NCI-H187 (cell line): ENCODE measurements at places on chromosomes 12 and 14.

DNA sequence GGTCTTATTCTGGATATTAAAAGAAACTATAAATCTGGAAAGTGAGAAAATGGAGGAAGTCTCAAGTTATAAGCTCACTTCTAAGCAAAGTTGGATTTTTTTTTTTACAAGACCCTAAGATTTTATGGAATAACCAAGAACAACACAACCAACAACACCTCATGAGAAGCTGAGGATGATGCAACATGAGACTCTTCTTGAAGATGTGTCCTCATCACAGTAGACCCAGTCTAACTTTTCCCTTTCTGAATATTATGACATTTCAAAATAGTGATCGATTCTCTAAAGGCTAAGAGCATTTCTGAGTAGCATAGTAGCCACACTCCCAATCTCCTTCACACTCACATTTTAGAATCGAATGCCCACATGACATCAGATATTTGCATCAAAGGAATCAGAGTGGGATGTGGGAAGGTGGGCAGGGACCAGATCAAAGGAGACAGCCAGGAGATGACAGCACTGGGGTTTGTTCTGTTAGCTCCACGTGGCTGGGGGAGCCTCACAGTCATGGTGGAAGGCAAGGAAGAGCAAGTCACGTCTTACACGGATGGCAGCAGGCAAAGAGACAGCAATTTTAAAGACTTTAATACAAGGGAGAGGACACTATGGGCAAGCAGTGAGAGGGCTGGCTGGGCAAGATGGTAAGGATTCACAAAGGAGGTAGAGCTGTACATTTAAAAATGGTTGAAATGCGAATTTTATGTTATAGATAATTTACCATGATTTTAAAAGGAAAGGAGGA, 90.7 kb upstream of the MYL2 start:
- no peak for DNase-seq

- DNase-seq, result no peak
Measured at GRCh38 chr14:58638231-58639197, 752 bp downstream of the DACT1 start.

DNA sequence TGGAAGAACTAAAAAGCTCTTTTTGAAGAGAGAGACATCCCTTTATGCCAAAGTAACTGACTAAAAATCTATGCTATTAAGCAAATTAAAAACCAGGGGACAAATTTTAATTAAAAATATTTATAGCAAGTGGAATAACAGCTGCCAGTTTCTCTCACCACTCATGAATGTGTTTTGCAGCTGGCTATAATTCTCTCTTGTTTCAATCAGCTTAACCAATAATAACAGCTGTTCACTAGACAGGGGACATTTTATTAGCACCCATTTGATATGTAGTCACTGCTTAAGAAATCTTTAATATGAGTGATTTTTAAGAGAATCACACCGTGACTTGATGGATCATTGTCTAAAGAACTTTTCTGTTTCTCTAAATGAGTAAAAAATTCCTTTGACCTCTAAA, 34.2 kb upstream of the KRR1 start:
- DNase-seq, result no peak

- no peak for DNase-seq
Measured at GRCh38 chr14:91405241-91405721, 12.3 kb downstream of the CCDC88C start.

DNA sequence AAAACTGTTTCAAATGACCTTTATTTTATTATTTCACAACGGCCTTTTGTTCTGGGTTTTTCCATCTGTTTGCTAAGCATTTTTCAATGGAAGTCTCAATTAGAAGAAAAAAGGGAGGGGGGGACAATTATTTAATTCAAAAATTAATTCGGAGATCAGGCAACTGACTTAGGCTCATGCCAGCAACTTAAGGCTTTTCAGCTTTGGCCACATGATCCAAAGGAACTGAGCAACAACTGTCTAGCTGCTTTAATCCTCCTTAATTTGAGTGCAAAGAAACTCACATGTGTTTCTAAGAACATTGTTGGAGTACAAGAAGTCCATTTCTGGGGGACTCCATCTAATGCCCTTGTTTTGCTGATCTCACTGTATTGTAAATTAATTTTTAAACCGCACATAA, 188.0 kb downstream of the EXOC5 start:
- DNase-seq, result no peak

DNA sequence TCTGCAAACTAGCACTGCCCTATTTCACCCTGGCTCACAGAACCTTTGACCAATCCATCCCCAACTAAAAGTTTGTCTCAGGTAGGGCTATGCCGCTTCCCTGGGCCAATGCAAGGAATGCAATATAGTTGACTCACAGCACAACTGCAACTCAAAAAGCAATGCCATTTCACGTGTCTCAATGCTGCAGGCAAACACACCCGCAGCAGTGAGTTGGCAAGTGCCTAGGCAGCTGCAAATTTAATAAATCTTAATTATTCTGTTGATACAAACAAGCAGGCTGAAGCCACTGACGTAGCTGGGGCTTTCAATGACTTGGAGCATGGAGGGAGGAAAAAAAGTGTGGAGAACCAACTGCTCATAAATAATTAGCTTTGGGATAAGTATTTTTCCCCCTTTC, 87.9 kb downstream of the SYNE3 start:
- DNase-seq, result no peak

DNA sequence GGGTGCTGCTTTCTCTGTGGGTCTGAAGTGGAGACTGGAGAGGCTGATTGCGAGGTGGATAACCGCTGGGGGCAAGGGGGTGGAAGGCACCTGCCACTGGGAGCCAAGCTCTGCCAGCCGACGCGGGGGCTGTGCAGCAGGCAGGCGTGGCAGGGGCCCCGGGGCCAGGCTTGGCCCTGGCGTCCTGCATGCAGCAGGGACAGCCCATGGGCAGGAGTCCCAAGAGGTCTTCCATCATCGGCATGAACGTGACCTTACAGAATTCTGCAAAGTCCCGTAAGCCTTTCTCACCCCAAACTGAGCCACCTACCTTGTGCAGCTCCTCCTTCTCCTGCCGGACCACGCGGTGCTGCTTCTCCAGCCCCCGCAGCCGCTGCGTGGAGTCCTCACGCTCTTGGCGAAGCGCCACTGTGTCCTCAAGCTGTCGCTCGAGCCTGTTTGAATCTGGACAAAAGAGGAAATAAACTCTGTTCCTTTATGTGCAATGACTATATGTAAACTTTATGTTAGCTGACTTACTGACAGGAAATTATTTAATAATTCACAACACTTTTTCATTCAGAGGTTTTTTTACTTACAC, 51.3 kb downstream of the AMN start:
- no peak for DNase-seq

GRCh38 chr12:29427964-29428363, 47.0 kb upstream of the ERGIC2 start:
- DNase-seq, result no peak

GRCh38 chr14:52060080-52060479, 8.8 kb downstream of the NID2 start:
- DNase-seq, result no peak

GRCh38 chr14:79856381-79856780, 354.9 kb downstream of the DIO2 start:
- no peak for DNase-seq

GRCh38 chr14:68562911-68563250, 230.0 kb downstream of the ZFP36L1 start:
- DNase-seq, result no peak

GRCh38 chr12:1703771-1704722, 13.2 kb downstream of the ADIPOR2 start:
- no peak for DNase-seq

GRCh38 chr12:108826101-108826806, 31.1 kb downstream of the SSH1 start:
- no peak for DNase-seq

GRCh38 chr14:30748343-30748742, 126.0 kb upstream of the COCH start:
- no peak for DNase-seq

- DNase-seq, result no peak
Measured at GRCh38 chr12:14322403-14322802, 43.1 kb upstream of the ATF7IP start.

GRCh38 chr12:81412940-81413339, 335.1 kb downstream of the ACSS3 start:
- no peak for DNase-seq

GRCh38 chr12:48351022-48351708, 446 bp upstream of the ZNF641 start:
- DNase-seq, result no peak

DNA sequence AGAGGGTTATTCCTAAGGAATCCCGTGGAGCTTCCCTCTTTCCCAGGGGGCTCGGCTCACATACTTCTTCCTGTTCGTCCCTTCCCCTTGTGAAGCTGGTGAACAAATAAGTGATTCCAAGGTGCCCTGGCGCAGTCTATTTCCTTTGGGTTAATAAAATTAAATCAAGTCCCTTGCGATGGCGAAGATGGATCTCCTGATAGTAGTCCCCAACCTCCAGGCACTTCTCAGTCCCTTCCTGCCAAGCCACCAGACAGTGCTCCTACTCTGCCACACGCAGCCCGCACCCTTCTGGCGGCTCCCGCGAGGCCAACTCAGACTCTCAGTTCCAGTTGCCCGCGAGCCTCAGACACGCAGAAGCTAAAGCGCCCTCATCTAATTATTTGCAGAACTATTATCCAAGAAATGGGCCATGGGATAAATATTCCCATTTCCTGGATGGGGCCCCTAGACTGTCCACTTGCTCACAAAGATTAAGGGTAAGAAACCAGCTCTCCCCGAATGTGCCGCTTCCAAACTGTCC, 2.4 kb upstream of the SIX6 start:
- DNase-seq, result no peak

DNA sequence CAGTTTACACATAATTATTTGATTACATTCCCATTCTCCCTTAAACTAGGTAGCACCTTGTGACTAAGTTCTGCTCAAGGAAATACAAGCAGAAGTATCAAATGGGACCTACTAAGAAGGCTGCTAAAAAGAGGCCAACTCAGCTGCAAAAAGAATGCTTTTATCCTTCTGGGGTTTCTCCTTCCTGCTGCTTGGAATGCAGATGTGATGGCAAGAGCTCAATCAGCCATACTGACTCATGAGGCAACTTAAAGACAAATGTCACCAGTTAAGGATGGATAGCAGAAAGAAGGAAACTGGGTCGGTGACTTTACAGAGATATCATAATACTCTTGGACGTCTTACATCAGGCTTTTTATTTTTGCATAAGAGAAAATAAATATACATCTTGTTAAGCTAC, 38.0 kb upstream of the RAP1B start:
- DNase-seq, result no peak

DNA sequence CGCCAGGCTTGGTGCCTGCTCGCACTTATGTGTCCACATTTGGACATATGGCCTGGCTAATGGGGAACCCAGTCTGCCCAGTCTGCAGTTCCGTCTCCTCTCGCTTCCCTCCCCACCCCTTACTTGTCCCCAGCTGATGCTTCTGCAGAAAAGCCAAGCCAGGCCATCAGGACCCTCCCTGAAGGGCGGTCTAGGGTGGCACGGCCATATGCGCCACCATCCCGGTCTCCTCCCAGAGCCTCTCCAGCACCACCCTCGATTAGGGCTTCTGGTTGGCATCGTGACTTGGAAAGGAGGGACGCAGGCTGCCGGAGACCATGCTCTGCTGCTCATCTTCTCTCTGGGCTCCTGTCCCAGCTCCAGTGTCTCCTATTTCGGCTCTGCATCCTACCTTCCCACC, 54.6 kb downstream of the CALM1 start:
- DNase-seq, result no peak

GRCh38 chr14:77601846-77602619, 14.4 kb downstream of the SPTLC2 start:
- DNase-seq, result no peak

DNA sequence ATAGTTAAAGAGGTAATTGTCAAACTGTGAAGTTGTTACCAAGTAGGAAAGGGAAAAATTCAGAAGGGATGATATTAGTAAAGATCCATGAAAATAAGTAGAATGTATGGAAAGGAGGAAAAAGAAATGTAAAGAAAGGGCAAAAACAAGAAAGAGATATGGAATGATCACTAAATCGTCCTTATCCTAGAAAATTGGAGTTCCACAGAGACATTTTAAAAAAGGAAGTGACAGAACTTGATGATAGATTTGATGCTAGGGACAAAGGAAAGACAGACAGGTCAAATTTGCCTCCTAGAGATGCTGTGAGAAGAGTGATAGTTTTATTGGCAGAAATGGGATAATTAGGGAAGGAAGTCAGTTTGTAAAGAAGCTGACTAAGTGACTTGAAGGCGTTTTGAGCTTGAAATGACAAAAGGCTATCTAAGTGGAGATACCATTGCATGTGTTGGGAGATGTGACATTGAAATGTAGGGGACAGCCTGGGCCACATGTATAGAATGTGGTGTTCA, 20.6 kb downstream of the TTC8 start:
- no peak for DNase-seq

DNA sequence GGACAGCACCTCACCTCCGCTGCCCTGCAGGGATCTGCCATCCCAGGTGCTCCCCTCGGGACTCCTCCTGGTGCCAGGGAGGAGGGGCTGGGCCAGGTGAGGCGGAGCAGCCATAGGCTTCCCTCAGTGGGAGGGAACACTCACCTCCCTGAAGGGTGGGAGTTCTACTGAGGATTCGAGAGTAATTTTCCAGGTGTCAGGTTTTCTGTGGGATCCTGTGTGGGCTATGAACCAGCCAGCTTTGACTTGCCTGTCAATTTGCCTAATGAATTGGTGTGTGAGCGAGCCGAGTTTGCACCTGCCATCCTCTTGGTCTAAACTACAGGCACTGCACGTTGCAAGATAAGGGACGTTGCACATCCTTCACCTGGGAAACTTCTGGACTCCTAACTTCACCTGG, 50.3 kb downstream of the NOC4L start:
- no peak for DNase-seq

GRCh38 chr14:21440859-21441258, 15.1 kb downstream of the CHD8 start:
- no peak for DNase-seq

DNA sequence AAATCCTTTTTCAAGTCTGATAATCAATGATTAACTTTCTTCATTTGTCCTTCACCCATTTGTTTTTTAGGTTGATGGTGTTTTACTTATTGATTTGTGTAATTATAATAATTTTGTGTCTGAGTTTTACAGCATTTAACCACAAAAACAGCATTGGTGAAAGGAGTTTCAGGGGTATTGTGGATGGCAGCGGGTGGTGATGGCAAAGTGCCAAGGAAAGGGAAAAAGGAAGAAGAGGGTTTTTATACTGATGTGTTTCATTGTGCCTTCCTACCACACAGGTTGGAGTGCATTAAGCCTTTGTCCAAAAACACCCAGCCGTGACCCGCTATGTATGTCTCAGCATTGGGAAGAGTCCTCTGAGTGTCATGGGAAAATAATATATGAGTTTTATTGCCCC, 150.3 kb downstream of the DAD1 start:
- DNase-seq, result no peak

- no peak for DNase-seq
Measured at GRCh38 chr12:89393551-89394121, 41.3 kb upstream of the DUSP6 start.

GRCh38 chr14:41000350-41000749, 606.3 kb upstream of the LRFN5 start:
- DNase-seq, result no peak

DNA sequence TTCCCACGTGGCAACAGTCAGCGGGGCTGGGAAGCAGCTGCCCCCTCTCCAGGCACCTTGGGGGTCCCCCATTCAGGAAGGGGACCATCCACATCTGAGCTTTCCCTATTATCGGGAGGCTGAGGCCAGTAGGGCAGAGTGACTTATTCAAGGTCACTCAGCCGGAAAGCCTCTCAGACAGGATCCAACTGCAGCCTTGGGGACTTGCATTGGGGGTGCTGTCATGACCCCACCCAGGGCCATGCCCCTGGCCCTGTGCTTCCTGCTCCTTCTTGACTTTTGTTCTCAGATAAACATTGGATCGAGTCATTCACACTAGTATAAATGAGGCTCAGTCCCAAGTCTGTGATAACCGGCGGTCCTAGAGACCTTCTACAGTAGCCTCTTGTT, 12.6 kb downstream of the BEGAIN start:
- DNase-seq, result no peak
